NCI-H1105 treated with DMSO at 0.1 percent for 48 hours (cell line): ENCODE measurements at places on chromosomes 4 and X.

DNA sequence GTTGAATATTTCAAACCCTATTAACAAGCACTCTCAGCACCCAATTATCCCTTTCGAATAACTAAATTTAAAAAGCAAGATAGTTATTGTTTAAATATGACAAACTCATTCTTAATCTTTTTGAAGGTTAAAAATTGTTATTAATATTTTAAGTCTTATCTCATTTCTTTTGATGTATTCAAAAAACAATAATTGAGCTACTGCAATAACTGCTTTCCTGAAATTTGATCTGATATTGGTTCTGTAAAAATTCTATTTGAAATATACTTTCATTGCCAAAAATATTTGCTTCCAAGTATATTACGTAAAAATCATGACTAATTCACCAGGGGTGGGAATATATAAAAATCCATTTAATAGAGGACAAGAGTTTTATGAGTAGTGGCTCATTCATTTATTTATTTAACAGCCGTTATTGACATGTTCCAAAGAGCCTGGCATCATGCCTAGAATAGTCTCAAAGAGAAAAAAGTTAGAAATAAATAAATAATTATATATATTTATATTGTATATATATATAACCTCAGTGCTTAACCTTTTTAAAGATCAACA lies 34.4 kb downstream of the GLRA3 start:
- peak; percentile 74 for DNase-seq

GRCh38 chr4:54403700-54404453 lies 174.8 kb downstream of the PDGFRA start:
- DNase-seq = no peak

- DNase-seq = no peak
Observed at GRCh38 chr4:80036949-80037685, 35.9 kb downstream of the ANTXR2 start.

- no peak for DNase-seq
Observed at GRCh38 chrX:41421071-41421729, 25.9 kb upstream of the NYX start.

- no peak for DNase-seq
Observed at GRCh38 chrX:106300239-106300638, 132.1 kb downstream of the PWWP3B start.

DNA sequence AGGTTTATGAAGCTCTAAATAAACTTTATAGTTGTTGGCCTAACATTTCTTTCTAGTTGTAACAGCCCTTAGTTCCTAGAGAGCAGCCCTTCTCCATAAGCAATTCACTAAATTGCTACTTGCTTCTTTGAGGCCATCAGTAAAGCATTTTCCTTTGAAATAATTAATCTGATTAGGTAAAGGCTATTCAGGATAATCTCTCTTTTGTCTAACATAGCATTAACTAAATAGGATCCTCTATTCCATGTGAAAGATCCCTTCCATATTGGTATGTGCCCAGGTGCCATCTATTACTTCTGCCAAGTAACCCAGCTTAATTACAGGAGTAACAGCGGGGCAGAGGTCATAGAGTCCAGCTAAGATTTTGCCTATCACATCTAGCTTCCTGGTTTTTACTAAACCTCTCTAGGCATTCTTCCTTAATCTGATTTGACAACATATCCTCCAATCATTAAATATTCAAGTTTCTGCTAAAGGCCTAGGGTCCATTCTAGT lies 1408.0 kb downstream of the PCDH18 start:
- DNase-seq = no peak

DNA sequence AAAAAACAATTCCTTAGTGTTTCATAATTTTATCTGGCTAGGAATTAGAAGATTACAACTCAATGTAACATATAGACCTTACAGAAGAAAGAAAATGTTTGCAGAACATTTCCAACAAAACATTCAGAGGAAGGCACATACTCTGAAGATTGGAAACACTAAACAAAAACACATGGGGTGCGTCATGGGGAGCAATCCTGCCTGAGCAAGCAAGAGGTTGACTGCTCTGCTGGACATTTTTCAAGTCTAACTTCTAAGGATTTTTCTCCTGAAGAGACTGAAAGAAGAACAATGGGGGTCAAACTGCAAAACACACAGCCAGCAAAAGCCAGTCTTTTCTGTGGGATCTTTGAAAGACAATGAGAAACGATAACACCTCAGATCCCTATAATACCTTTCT lies 182.8 kb downstream of the GUCY2F start:
- no peak for DNase-seq

- no peak for DNase-seq
Observed at GRCh38 chrX:7420717-7421116, 272.8 kb upstream of the PUDP start.

DNA sequence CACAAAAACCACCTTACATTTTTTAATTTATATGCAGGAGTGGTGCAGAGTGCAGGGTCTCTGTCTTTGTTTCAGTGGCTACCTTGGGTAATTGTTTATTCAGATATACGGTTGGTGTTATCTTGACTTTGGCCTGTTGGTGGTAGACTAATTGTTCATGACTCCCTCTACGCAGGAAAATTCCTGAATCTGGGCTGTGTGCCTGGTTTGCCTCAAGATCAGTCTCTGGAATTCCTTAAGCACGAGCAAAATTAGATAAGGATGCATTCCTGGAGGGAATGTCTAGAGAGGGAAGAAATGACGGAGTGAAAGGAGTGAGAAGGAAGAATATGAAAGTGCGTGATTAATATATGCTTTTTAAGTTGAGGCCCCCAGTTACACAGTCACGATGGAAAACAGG lies 576.9 kb upstream of the PCDH10 start:
- no peak for DNase-seq

DNA sequence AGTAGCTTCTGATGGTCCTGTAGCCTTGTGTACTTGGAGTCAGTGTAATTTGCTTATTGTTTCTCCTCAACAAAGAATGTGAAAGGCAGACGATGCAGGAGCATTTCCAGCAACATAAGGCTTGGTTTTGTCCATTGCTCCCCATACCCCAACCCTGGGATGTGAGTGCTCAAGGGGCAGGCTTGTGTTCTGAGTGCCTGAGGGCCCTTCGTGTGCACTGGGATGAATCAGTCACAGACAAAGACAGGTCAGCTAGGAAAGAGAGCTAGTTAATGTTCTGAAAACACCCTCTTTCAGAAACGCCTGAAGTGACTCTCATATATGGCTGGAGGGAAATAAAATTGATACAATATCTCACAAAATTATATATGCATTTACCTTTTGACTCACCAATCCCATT lies 59.1 kb downstream of the PRPS1 start:
- DNase-seq = no peak

DNA sequence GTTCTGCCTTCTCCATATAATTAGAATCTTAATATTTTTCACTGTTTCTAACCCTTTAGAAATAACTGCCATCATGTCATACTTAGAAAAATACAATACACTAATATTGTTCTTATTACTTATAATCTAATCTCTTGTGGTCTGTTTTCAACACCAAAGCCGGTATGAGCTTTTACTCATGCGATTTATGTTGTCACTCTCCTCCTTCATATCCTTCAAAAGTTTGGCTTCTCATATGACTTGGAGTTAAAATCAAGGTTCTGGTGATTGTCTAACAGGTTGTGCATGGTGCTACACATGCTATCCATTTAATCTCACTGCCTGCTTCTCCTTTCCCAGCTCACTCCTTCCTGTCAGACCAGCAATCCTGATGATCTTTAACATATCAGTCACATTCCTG lies 1392.9 kb downstream of the ARAP2 start:
- DNase-seq = no peak

GRCh38 chr4:120049732-120050494 lies 16.7 kb downstream of the MAD2L1 start:
- DNase-seq = peak; percentile 45

DNA sequence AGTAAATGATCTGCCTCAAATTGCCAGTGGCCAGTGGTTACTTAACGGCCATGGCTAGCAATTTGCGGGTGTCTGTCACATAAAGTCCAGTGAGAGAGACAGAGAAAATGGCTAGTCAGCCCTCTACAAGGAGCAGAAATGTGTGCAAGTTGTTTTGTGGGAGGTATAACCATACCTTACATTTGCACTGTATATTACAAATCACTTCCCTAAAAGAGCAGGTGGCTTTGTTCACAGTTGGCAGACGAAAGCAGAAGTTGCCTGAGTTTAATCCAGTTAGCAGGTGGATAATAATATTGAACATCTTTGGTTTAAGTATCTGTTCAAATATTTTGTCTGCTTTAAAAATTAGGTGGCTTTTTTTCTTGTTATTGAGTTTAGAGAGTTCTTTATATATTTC lies 15.6 kb downstream of the SRPX start:
- DNase-seq = no peak

DNA sequence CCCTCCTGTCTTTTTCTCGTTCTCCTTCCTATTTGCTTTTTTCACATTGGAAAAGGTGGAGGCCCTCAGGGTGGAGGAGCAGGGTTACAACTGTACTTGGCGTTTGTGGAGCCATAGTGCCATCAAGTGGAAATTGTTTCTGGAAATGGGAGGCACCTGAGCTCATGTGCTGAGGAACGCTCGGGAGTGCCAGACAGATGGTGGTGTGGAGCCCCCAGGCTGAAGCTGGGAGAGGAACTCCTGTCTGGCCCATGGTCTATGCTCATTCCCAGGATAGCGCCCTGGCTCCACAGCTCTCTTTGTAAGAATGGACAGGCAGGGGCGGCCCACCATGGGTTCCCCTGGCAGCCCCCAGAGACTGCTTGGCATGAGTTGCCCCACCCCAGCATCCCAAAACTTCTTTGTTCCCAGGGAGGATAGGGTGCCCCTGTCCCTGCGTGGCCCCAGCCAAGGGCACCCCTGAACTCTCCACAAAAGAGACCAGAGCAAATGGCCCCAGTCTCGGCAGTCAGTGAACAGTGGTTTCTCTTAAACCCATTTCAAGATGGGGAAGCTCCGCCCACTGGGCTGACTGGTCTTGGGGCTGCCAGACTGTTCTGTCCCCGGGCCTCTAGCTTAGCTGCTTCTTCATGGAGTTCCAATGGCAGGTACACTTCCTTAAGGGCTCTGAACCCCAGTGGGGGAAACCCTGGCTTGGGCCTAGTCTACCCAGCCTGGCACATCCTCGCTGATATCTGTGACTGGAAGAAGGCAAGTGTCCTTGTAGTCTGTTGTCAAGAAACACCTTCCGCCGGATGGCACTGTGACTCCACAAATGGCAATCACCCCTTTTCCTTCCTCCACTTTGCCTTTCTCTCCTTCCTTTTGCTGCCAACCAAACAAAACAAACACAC lies 70.1 kb downstream of the NBDY start:
- no peak for DNase-seq

DNA sequence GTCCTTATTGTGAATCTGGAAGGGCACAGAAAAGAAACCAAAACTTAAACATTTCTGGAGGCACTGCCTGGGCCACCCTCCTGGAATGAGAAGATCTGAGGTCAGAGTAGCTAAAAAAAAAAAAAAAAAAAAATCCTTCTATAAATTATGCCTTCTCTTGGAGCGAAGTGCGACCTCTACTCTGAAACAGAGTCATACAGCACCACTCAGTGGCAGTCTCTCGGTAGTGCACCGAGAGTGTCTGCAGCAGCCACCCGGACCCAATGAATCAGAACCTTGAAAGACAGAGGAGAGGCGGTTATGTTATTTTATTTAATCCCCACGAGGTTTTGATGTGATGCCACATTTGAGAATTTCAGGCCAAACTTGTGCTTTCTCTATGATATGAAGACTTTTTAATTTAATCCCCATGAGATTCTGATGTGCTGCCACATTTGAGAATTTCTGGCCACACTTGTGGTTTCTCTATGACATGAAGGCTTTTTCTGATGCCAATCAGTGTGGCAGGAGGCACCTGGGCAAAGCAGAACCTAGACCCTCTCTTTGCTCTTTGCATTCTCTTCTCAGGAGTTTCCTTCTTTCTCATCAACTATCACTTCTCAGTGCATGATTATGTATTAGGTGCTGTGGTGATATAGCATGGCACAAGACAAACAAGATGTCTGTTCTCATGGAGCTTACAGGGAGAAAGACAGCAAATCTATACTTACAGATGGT lies 5.6 kb upstream of the CT47C1 start:
- DNase-seq = peak; percentile 37

DNA sequence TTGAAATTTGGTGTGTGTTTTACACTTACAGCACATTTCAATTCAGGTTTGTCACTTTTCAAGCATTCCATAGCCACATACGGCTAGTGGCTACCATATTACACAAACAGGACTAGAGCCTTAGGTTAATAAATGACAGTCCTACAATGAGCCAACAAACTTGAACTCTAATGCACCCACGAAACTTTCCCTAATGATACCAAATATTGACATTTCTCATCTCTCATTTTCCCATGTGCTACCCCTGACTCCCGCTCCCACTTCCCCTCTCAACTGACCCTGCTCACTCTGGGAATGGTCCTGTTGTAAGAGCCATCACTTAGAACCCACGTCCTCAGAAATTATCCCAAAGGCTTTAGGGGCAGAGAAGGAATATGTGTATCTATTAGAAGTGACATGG lies 4.9 kb upstream of the TLR10 start:
- no peak for DNase-seq

GRCh38 chrX:56786889-56787733 lies 58.1 kb downstream of the NBDY start:
- no peak for DNase-seq

- DNase-seq = no peak
Observed at GRCh38 chrX:11081511-11081910, 29.6 kb upstream of the HCCS start.

DNA sequence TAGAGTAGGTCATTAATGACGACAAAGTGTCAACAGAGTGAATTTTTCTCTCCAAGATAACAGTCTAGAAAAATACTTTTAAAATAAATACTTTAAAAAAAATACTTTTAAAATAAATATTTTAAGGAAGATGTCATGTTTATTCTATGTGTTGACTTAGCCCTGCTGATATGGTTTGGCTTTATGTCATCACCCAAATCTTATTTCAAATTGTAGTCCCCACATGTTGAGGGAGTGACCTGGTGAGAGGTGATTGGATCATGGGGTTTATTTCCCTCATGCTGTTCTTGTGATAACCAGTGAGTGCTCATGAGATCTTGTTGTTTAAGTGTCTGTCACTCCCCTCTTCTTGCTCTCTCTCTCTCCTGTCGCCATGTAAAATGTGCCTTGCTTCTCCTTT lies 754.9 kb upstream of the SLIT2 start:
- DNase-seq = no peak

DNA sequence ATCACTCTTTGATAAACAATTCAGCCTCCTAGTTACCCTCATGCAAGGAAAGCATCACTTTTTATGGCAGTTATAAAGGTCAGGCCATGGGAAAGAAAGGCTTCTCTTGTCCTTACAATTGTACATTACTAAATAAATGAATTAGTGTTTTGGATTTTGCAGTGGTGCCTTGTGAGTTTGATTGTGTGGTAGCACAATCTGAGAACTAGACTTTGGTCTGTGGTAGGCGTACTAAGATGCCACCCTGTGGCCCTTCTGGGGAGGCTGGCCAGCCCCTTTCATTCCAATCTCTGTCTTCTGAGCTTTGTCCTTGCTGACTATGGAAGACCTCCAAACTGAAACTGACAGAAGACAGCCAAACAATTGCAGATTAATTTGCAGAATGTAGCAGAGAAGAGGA lies 14.6 kb upstream of the HNRNPD start:
- DNase-seq = no peak

- no peak for DNase-seq
Observed at GRCh38 chr4:80308466-80308822, 27.1 kb upstream of the CFAP299 start.

- DNase-seq = no peak
Observed at GRCh38 chrX:475926-476723, 89.4 kb upstream of the PPP2R3B start.

GRCh38 chr4:56844802-56845580 lies 23.5 kb upstream of the SPINK2 start:
- DNase-seq = no peak

- DNase-seq = no peak
Observed at GRCh38 chrX:135432881-135433521, 11.3 kb downstream of the SMIM10L2A start.

- no peak for DNase-seq
Observed at GRCh38 chrX:104864296-104864695, 298.3 kb downstream of the IL1RAPL2 start.
